ENCODE measurements at places on chromosomes 7 and 10. TPM values are rescaled to one million over a fixed set of nuclear protein-coding genes. Genes with fewer than 3 reads are reported as not detected.
A peak's percentile ranks its signal among the peaks of the same experiment; 100 is the strongest.

DNA sequence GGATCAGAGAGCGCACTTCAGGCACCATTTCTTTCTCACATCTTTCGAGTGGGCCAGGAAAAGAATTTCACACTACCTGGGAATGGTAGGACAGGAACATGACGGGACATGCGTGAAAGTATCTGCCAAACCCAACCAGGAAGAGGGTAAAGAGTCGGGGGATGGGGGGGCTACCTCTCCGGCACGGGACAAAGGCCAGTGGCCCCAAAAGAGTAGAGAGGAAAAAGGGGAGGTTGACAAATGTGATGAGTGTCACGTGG is 830 bp upstream of the BEND7 start:
- DNase-seq = no peak

Gene HMX2
- total RNA-seq = not detected

Gene PSPH
- 7.5 TPM for total RNA-seq

Gene ADK
- 34.9 TPM for total RNA-seq

GRCh38 chr7:20122073-20122472 is 95.1 kb downstream of the MACC1 start:
- no peak for DNase-seq

GRCh38 chr10:49761789-49762565 is at the start of gene OGDHL:
Gene OGDHL, minus strand, starts transcription at chr10:49762323. Its CDS starts 3,731 bp downstream, at chr10:49758592.
- DNase-seq = peak; percentile 63

Measured in left cardiac atrium (tissue), 4 donors.